NCI-H1436 (cell line): ENCODE measurements at places on chromosomes 4 and X.

- DNase-seq, result no peak
Observed at GRCh38 chr4:5881340-5881739, 11.5 kb downstream of the CRMP1 start.

- peak; percentile 76 for DNase-seq
Observed at GRCh38 chrX:154457491-154458115, 478 bp upstream of the PLXNA3 start.

- no peak for DNase-seq
Observed at GRCh38 chr4:74315376-74315775, 7.1 kb downstream of the EPGN start.

DNA sequence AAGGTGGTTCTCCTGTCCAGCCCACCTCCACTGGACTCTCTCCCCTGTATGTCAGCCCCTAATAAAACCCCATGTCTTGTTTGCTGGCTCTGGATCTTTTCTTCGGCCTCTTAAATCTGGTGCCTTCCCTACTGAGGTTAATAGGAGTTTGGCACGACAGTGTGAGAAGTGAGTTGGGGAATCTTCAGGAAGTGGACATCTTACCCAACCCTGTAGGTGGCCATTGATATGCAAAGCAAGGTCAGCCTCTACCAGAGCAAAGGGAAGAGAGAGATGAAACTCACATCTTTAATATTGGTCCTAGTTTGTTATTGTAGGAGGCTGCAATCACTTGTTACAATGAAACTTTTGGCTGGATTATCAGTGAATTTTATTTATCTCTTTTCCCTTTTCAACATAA is 111.7 kb downstream of the CHRDL1 start:
- DNase-seq, result no peak

DNA sequence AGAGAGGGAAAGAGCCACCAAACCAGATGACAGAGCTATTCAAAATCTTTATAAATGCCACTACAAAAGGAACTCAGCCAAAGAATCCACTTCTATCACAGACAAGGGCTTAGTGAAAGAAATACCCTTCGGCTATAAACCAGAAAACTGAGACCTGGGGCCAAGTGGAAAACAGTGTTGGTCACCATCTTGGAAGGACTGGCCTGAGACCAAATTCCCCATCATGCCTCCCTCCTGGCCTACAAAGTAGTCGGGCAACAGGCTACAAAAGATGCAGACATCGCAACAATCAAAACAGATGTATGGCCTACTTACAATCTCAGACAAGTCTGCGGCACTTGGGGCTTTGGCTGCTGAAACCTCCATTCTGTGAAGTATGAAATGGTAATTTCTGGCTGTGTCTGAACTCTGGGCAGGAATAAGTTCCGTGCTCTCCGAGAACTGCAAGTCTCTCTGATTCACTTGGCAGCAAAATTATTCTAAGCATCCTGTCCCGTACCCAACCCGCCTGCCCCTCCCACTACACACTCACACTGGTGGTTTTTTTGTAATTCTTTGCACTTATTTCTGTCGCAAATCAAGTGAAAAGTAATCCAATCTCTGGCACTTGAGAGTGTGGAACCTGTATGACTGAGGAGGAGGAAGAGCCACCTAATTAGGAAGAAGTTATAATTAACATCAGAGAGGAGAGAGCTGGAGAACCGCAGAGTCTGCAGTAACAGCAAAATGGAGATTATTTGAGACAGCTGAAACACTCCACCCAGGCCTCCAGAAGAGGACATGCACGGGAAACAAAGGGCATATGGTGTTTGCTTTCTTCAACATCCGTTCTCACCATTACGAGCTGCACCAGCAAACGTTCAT is 87.8 kb downstream of the SH3KBP1 start:
- no peak for DNase-seq

- DNase-seq, result no peak
Observed at GRCh38 chr4:56134266-56134665, 185.5 kb downstream of the CEP135 start.

- no peak for DNase-seq
Observed at GRCh38 chrX:21781525-21781924, 23.6 kb upstream of the SMPX start.

DNA sequence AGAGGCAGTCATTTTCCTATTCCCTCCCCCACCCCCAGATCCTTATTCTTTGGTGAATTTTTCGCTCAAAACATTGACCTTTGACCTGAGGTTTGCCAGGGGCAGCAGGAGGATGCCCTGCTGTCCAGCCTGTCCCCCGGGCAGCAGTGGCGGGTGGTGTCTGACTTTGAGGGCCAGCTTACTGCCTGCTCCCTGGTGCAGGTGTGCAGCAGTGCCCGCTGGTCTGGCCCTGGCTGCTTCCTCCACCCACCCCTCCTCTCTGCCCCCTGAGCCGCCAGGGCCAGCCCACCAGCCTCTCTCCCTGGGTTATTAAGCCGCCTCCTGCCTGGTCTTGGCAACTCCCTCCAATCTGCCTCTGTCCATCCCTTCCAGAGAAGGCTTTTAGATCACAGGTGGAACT is 40.8 kb upstream of the GRPEL1 start:
- DNase-seq, result no peak

GRCh38 chrX:2967584-2967983 is 38.4 kb upstream of the ARSD start:
- no peak for DNase-seq
